ENCODE measurements at places on chromosomes 12 and 14. TPM values are rescaled to one million over a fixed set of nuclear protein-coding genes. Genes with fewer than 3 reads are reported as not detected.

DNA sequence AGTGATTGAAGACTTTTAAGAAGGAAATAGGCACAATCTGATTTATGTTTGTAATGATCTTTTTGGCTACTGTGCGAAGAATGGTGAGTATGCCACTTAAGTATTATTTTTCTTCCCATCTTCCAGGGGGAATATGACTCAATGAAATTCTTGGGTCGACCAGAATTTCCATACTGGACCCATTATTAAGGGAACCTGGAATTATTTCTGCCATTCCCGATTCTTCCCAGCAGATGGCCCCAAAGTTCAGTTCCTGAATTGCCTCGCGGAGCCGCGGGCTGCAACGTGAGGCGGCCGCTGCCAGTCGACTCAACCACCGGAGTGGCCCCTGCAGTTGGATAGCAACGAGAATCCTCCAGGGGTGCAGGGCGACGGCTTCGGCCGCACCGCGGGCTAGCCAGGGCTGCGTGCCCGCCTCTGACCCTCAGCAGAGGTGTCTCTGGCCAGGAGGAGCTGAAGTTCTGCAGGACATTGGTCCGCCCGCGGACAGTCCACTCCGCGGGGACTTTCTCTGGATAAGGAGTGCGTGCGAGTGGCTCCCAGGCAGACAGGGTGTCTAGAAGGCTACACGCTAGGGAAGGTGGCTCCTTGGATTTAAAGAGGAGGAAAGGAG, 628 bp upstream of the TSHR start:
- H3K36me3 ChIP-seq: no peaks in the 10 kb centered on the region
- DNase-seq: peak; percentile 83
- H3K27ac ChIP-seq: no peak overlapping the region
- peak overlapping the region; percentile 16 for H3K4me3 ChIP-seq
- peaks cover 6% of the 10 kb centered on the region for H3K27me3 ChIP-seq
- H3K4me1 ChIP-seq: peaks cover 3% of the 10 kb centered on the region

- no peaks in the 10 kb centered on the region for H3K36me3 ChIP-seq
- no peak overlapping the region for H3K4me3 ChIP-seq
- H3K27ac ChIP-seq: no peak overlapping the region
- no peaks in the 10 kb centered on the region for H3K4me1 ChIP-seq
Observed at GRCh38 chr14:74048281-74048680, 29.1 kb downstream of the BBOF1 start.

DNA sequence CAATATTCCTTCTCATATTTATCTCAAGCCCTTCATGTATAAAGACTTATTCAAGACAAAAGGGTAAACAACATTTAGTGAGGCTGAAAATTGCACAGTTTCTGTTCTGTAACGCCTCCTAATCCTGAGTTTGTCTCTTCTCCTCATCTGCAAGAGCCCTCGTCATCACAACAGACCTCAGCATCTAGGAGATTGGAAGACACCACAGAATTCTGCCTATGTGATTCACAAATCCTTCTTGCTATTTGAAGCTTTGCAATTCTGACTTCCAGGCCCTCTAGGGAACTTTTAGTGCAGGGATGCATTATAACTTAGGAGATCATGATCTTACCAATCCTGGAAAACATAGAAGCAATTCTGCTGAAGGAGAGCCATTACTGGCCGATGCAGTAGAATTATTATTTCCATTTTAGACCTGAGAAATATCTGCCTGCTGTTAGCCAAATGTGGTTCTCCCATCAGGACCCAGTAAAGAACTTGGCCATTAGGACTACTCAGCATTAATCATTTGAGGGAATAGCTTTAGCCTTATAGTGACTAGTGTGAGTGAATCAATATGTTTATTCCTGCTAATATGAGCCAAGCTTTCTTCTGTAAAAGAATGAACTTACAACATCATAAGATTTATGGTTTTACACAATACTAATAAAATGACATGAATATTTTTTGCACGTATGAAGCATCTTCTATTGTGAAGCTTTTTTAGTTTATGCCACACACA, 119.5 kb downstream of the ANO4 start:
- H3K4me3 ChIP-seq: no peak overlapping the region
- no peaks in the 10 kb centered on the region for H3K27me3 ChIP-seq
- no peak for DNase-seq
- H3K4me1 ChIP-seq: no peaks in the 10 kb centered on the region
- no peaks in the 10 kb centered on the region for H3K36me3 ChIP-seq
- H3K27ac ChIP-seq: no peak overlapping the region

Gene GPRC5A
- 5.3 TPM for total RNA-seq
